ENCODE measurements at places on chromosomes 5 and 9.

- DNase-seq = no peak
Observed at GRCh38 chr5:99054972-99055371, 126.2 kb upstream of the CHD1 start.

DNA sequence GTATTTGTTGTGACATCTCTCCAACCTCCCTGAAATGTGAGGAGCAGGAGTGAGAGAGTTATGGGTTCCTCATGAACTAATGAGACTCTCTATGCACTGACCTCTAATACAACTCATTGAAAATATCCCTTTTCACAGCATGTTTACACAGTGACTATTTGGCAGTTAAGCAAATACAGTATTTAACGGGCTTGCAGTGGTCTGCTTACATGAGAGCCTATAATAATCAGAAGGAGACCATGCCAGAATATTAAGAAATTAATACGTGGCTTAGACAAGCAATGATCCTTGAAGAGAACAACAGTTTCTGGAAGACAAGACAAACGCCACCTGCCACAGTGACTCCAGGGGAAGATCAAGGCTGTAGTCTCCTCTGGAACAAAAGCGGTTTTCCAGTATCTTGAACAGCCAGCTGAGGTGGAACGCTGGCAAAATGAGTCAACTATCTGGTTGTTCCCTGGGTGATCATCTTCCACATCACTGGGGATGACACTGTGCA, 424.5 kb downstream of the DMAC1 start:
- DNase-seq = peak; percentile 44

DNA sequence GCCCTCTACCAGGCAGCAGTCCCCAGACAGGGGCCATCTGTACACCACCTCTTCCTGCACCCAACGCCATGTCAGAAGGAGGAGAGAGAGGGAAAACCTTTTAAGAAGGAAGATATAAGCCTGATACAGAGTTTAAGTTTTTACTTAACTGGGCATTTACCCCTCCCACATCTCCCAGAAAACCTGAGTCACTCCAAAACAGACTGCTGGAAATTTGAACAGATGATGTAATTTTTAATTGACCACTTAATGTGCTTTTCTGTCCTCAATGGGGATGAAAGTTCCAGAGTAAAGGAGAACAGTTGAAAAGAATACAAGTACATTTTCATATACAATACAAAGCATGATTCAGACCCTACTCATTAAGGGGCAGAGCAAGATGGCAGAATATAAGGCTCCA, 63.9 kb downstream of the TTC39B start:
- DNase-seq = no peak

- peak; percentile 35 for DNase-seq
Observed at GRCh38 chr9:98790134-98790841, 6.1 kb downstream of the ANKS6 start.

DNA sequence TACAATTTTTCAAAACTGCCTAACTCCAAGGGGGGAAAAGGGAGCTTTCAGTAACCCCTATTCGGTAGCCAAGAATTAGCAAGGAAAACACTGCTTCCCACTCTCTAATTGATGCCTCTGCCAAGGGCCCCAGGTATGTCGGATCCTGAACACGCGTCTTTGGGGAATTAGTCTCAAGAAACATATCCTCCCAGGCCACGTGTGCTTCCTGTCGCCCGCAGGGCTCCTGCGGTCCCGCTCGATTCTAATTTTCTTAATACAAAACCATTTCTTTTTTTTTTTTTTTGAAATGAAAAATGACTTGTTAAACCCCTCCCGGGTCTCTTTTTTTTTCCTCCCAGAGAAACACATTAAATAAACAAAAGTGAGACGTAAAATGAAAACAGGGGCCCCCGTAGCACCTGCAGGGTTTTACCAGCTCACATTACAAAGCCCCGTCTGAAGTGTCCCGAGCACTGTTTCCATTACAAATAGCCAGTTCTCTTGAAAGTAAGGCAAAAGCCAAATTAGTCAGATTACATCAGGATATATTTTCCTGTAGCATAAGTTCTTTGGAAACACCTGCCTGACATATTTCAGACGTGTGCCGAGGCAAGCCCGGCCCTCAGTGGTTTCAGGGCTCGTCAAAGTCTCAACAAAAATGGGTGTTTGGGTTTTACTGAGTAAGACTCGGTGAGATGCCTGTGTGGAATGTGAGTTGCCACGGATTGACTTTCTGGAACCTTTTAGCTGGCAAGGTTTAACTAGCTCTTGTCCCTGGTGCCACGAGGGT, 21.5 kb downstream of the SMIM23 start:
- DNase-seq = no peak

GRCh38 chr5:9661316-9662015, 31.3 kb upstream of the TAS2R1 start:
- DNase-seq = no peak

GRCh38 chr9:69900406-69900805, 79.8 kb downstream of the CFAP95 start:
- no peak for DNase-seq

DNA sequence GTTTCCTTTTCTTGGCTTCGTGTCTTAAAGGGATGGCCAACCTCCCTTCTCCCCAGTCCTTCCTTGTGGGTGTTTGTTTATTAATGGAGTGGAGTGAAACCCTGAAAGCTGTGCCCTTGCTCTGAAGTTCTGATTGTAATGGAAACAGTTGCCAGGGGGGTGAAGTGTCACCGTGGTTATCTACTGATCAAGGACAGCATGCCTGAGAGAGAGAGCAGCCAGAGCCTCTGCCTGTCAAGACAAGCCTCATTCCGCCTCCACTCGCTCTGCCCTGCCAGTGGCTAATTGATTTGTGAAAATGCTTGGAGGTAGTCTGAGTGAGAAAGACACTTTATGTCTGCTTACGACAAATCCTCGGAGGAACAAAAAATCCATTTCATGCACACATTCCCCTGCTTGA, 143.7 kb upstream of the SLC30A5 start:
- no peak for DNase-seq

DNA sequence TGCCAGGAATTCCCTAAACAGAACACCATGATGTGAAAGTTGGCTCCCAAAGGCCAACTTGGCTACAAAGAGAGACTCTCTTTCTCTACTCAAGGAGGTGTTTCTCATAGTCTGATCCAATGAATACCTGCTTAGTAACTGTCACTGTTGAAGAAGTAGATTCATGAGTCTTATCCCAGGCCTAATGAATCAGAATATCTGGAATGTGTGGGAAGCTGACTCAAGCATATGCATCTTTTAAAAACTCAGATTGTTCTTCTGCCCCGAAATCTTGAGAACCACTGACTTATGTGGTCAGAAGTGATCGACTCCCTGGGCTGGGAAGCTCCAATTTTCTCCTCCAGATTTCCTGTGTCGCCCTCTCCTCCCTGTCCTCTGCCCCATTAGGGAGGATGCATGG, 345.6 kb downstream of the PLK2 start:
- no peak for DNase-seq

DNA sequence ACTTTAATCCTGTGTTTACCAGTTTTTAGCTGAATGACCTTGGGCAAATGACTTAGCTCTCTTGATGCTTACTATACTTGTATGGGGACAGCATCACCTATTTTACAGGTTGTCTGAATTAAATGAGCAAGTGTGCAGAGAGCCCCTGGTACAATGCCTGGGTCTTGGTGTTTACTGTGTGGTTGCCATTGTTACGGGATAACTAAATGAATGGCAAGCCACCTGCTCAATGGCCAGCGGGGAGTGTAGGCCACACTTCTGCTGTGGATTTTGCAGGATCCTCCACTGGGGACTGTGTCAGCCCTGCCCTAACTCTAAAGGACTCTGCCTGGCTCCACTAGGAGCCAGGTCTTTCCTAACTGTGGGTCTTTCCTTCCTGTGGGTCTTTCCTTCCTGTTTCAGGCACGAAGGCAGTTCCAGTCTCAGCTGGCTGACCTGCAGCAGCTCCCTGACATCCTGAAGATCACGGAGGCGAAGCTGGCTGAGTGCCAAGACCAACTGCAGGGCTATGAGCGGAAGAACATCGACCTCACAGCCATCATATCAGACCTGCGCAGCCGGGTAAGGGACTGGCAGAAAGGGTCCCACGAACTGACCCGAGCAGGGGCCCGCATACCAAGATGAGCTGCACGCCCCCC, 10.3 kb upstream of the GLE1 start:
- peak; percentile 53 for DNase-seq

DNA sequence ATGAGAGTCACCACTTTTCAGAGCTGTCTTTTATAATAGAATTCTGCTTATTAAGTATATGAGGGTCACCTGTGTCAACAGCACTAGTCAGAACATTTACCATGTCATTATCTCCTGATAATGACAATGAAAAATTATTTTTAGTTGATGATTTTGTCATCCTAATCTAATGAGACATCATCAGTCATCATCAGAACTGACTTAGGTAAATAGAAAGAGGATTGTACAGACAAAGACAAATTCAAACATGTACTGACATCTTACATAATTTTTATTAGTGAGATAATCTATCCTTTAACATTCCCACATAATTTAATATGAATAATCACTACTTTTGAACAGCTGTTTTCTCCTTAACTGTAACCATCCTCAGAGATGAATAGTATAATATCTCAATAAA, 22.6 kb downstream of the CDH9 start:
- peak; percentile 40 for DNase-seq

- no peak for DNase-seq
Observed at GRCh38 chr5:127571314-127572131, 54.1 kb downstream of the PRRC1 start.

DNA sequence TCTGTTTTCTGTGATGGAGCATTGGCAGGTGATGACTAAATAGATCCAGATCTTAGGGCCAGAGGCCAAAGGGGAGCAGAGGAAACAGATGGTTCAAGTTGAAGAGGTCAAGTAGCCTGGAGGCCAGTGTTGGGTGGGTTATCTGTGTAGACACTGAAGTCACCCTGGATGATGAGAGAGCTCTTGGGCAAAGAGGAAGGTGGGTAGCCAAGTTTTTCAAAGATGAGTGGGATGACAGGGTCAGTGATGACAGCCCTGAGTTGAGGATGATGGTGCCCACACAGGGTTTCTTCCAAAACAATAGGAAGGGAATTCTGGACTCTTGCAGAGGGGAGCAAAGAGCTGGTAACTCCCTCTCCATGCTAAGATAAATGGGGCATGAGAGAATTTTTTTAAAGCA, 76.6 kb downstream of the CD180 start:
- DNase-seq = no peak

DNA sequence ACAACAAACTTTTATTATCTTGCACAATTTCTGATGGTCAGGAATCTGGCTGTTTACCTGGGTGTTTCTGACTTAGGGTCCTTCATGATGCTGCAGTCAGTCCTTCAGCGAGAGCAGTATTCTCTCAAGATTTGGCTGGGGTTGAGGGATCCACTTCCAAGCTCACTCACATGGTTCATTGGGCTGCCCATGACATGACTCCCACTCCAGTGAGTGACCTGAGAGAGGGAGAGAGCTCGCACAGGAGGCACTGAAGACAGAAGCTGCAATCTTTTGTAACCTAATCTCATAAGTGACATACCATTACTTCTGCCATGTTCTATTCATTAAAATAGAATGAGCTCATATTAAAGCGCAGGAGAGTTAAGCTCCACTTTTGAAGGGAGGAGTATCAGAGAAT, 212.6 kb downstream of the SPATA31D1 start:
- no peak for DNase-seq

- no peak for DNase-seq
Observed at GRCh38 chr9:13023498-13023897, 248.7 kb downstream of the LURAP1L start.

- DNase-seq = no peak
Observed at GRCh38 chr5:110321117-110321516, 405.4 kb downstream of the TMEM232 start.

DNA sequence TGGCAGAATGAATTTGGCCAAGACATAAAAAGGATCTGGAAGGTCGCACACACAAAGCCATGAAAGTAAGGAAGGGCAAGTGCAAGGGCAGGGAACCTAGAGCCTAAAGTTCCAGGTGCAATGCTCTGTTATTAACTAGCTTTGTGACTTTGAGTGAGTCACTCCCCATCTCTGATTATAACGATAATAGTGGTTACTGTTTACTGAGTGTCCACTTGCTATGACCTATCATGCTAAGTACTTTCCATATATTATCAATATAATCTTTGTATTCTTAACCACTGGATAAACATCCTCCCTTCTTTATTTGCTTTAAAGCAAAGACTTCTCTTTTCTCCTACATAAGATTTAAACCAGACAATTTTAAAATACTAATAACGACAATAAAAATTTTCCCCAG, 504.6 kb upstream of the BRINP1 start:
- no peak for DNase-seq

- no peak for DNase-seq
Observed at GRCh38 chr9:68780720-68781119, 75.7 kb downstream of the PIP5K1B start.

GRCh38 chr9:90969021-90969675, 167.5 kb downstream of the SYK start:
- DNase-seq = peak; percentile 26

DNA sequence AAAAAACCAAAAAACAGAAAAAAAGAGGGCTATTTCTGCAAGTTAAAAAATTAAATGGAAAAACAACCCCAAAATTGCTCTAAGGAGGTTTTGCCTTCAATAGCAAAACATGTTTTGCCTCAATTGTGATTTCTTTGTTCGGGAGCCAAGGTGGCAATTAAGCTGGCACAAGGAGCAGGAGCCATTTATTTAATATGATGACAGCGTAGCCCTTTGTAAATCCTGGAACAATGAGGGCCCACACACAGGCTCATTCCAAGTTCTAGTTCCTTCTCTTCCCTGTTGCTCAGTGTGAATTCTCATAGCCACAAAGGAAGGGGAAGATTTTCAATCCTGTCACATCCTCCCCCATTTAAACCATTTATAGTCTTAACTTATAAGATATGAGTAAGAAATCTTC, 353.2 kb downstream of the PDE4D start:
- peak; percentile 62 for DNase-seq

- no peak for DNase-seq
Observed at GRCh38 chr9:92668746-92669526, 995 bp downstream of the IPPK start.

DNA sequence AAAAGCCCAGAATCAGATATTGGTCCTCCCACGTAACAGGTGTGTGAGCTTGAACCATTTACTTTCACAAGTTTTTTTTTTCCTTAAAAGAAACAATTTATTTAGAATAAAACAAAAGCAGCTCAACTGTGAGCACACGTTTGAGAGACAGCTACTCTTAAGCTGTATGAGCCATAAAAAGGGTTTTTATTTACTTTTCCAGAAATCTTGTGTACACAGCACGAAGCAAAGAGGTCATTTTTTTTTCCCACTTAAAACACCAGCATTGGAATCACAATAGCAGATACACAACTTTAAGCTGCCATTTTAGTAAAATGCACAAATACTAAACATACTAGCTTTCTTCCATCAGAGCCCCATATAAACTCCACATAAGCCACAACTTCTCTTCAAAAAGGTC, 44.6 kb downstream of the JAKMIP2 start:
- DNase-seq = no peak

Measured in NCI-H2081 (cell line).